ENCODE measurements at places on chromosomes 7 and 10. TPM values are rescaled to one million over a fixed set of nuclear protein-coding genes. Genes with fewer than 3 reads are reported as not detected.
A peak's percentile ranks its signal among the peaks of the same experiment; 100 is the strongest.

GRCh38 chr7:99460651-99461050 is 5.3 kb downstream of the ATP5MF start:
- DNase-seq, result no peak

DNA sequence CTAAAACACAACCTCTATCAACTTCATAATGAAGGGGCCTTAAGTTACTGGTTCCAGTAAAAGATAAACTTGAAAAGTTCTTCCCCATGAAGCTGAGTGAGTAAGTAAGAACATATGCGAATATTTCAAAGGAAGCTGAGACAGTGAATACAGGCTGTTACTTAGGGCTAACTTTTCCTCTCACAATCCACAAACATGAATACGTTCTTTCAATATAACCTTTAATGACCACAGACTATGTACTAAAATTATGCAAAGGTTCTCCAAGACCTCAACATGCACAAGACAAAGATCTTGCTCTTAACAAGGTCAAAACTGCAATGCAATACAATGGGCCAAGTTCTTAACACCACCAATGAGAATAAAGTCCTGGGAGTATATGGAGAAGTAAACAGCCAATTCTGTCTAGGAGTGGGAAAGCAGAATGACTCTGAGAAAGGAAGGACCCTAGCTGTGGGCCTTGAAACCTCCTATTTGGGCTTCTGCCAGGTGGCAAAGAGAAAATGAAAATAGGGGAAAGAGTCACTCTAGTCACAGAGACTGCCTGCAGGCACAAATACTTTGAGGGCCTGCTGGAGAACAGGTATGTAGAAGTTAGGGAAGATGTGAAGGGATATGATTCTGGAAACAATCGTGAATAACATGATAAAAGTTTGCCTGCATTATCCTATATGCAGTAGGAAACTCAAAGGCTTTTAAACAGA is 43.7 kb downstream of the OSBPL3 start:
- DNase-seq, result peak; percentile 3

- no peak for DNase-seq
Measured at GRCh38 chr7:109094-109493, 83.3 kb upstream of the FAM20C start.

WAC gene
- 47.2 TPM for total RNA-seq

DNA sequence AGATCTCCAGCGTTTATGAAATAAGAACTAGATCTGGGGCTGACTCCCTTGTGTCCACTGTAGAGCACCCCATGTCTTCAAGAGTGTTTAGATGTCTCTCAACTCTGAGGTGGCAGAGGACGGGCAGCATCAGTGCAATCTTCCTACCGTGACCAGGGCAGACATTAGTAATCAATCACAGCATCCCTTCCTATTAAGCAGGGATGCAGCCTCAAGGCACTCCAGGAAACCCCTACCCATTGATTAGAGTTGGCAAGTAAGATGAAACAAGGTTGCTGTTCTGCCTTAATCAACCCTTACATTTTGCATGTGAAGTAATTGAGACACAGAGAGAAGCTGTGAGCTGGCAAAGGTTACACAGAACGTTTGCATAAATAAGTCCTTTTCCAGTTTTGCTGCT is 283.7 kb upstream of the ZMIZ1 start:
- no peak for DNase-seq

DNA sequence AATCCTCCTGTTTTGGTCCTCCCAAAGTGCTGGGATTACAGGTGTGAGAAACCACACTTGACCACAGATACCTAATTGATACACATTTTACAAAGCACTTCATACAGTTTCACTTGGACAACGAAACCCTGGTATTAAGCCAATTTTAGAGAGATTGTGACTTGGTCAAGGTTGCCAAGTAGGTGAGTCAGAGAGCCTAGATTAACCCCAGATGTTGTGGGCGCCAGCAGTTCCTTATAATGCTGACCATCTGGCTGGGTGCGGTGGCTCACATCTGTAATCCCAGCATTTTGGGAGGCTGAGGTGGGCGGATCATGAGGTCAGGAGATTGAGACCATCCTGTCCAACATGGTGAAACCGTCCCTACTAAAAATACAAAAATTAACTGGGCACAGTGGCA is 4.9 kb upstream of the PHKG1 start:
- peak; percentile 39 for DNase-seq

GIMAP5 gene
- 435 TPM for total RNA-seq

DNA sequence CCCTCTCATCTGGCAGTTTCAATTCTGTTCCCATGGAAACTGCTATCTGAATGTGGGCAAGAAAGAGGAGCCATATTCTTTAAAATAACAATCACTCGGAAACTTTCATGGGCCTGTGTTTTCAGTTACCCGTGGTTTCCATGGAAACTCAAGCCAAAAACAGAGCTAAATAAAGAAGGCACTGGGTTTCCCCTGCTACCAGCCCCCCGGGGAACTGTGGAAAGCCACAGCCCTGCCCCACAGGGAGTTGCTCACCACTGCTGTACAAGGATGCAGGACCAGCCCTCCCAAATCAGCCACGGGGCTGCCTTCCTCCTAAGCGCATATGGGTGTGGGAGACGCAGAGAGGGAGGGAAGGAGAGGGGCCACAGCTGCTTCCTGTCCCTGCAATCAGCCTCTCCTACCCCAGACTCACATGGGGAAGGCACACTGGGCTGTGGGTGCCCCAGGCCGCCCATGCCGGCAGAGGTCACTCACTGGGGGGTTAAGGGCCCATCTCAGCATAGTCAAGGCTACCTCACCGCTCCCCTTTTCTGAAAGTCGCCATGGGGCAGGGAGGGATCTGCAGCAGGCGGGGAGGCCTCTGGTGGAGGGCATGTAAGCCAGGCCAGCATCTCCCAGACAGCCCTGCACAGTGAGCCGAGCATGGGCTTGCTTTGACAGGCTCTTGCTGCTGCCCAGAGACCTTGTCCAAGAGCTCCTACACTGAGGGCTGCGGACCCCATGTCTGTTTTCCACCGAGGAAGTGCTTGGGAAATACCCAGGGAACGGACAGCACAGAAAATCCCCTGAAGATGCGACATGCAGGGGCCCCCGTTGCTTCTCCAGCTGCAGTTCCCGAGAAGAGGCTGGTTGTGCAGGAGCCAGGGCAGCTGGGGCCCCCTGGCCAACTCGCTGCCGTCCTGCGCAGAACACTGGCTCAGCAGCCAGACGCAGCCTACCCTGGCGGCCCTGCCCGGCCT is 157.3 kb upstream of the PPP2R2D start:
- DNase-seq, result no peak

DNA sequence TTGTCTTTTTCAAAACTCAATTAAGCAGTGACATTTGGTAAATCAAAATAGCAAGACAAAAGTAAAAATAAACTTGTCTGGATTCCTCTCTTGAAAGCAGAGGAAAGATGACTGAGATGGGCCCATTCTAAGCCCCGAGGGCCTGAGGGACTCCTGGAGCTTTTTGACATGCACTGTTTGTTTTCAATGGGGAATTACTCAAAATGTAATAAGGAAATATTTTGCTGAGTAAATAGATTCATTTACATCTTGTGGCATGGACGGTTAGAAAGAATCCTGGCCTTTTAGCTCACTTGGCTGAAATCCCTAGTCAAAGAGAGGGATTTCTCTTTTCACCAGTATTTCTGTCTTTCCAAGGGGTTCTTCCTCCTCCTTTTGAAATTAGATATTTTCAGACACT is 108.0 kb downstream of the MKX start:
- DNase-seq, result no peak

DNA sequence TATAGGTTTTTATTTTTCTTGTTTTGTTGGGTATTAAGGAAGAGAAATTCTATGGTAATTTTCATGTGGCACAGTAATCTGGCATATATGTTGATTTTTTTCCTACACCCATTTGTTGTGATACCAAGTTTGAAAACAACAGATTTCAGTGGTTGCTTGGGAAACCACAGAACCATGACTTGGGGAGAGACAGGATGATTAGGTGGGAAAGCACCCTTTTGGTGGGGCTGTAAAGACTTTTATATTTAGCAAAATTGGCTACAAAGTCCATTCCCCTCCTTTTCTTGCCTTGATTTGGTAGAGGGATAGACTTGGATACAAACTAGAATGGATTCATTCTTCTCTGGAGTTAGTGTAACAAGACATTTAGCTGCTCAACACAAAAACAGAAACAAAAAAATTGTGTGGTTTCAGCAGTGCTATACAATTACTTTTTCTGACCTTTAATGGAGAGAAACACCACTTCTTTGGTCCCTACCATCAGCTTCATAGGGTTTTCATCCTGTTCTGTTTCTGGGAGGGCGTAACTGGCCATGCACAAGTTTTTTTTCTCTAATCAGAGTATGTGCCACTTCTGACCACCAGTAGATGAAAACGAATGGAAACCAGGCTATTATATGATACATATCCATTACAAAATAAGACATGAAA is 52.7 kb downstream of the FIGNL1 start:
- DNase-seq, result no peak

GRCh38 chr10:113038183-113038582 is 88.1 kb downstream of the TCF7L2 start:
- no peak for DNase-seq

CACNA2D1 gene
- total RNA-seq, result 7.6 TPM

Measured in lung microvascular endothelial cell (primary cell).